T-helper 17 cell (primary cell): ENCODE measurements at places on chromosomes 16 and 17.

GRCh38 chr16:72277749-72278148, 105.8 kb upstream of the PMFBP1 start:
- H3K27ac ChIP-seq = no peak overlapping the region
- peaks cover 2% of the 10 kb centered on the region for H3K4me1 ChIP-seq
- no peak overlapping the region for H3K4me3 ChIP-seq
- no peaks in the 10 kb centered on the region for H3K27me3 ChIP-seq
- peaks cover 2% of the 10 kb centered on the region for H3K36me3 ChIP-seq

- no peak overlapping the region for H3K4me3 ChIP-seq
- peaks cover 47% of the 10 kb centered on the region for H3K27me3 ChIP-seq
- no peak for DNase-seq
- H3K36me3 ChIP-seq = peaks cover 2% of the 10 kb centered on the region
- H3K4me1 ChIP-seq = no peaks in the 10 kb centered on the region
Measured at GRCh38 chr17:6092182-6092902, 22.2 kb downstream of the WSCD1 start.

- H3K36me3 ChIP-seq = no peaks in the 10 kb centered on the region
- peak overlapping the region; percentile 9 for H3K4me3 ChIP-seq
- H3K4me1 ChIP-seq = peaks cover 23% of the 10 kb centered on the region
- H3K27me3 ChIP-seq = peaks cover 17% of the 10 kb centered on the region
- no peak overlapping the region for H3K27ac ChIP-seq
Measured at GRCh38 chr17:39618956-39619785, 7.6 kb upstream of the PPP1R1B start.

- no peak for DNase-seq
- peaks cover 24% of the 10 kb centered on the region for H3K27me3 ChIP-seq
- no peak overlapping the region for H3K4me3 ChIP-seq
- peaks cover 9% of the 10 kb centered on the region for H3K4me1 ChIP-seq
Measured at GRCh38 chr16:11291091-11291703, 10.1 kb upstream of the PRM1 start.

DNA sequence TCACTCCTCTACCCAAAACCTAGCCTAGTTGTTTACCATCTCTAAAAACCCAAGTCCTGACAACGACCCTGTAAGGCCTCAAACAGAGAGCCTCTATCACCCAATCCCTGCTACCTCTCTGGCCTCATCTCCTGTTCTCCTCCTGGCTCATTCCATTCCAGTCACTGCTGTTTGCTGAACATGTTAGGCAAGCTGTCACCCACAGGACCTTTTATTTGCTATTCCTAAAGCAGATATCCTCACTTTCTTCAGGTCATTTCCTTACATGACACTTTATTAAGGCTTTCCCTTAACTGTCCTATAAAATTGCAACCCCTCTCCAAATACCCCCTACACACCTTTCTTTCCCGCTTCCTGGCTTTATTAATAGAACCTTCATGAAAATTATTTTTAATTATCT, 85.1 kb downstream of the KANSL1 start:
- peak overlapping the region; percentile 56 for H3K27ac ChIP-seq
- H3K36me3 ChIP-seq = no peaks in the 10 kb centered on the region
- H3K27me3 ChIP-seq = no peaks in the 10 kb centered on the region
- no peak for DNase-seq
- peaks cover 79% of the 10 kb centered on the region for H3K4me1 ChIP-seq
- H3K4me3 ChIP-seq = peak overlapping the region; percentile 22

- DNase-seq = no peak
- no peak overlapping the region for H3K4me3 ChIP-seq
- H3K27ac ChIP-seq = no peak overlapping the region
- H3K27me3 ChIP-seq = no peaks in the 10 kb centered on the region
- H3K36me3 ChIP-seq = peaks cover 5% of the 10 kb centered on the region
Measured at GRCh38 chr16:85670840-85671239, 17.9 kb downstream of the GINS2 start.

GRCh38 chr17:29766796-29767327, 144.2 kb upstream of the CORO6 start:
- H3K4me1 ChIP-seq = peaks cover 3% of the 10 kb centered on the region
- no peaks in the 10 kb centered on the region for H3K27me3 ChIP-seq
- H3K27ac ChIP-seq = no peak overlapping the region
- no peak overlapping the region for H3K4me3 ChIP-seq
- peaks cover 4% of the 10 kb centered on the region for H3K36me3 ChIP-seq

- H3K27me3 ChIP-seq = peaks cover 41% of the 10 kb centered on the region
- peak overlapping the region; percentile 85 for H3K4me3 ChIP-seq
- H3K27ac ChIP-seq = peak overlapping the region; percentile 83
Measured at GRCh38 chr17:69581061-69581961, 166.8 kb downstream of the MAP2K6 start.

- peak overlapping the region; percentile 100 for H3K4me3 ChIP-seq
- peaks cover 8% of the 10 kb centered on the region for H3K36me3 ChIP-seq
- no peak for DNase-seq
- H3K27ac ChIP-seq = peak overlapping the region; percentile 99
Measured at GRCh38 chr16:69338557-69339288, 641 bp downstream of the COG8 start.

DNA sequence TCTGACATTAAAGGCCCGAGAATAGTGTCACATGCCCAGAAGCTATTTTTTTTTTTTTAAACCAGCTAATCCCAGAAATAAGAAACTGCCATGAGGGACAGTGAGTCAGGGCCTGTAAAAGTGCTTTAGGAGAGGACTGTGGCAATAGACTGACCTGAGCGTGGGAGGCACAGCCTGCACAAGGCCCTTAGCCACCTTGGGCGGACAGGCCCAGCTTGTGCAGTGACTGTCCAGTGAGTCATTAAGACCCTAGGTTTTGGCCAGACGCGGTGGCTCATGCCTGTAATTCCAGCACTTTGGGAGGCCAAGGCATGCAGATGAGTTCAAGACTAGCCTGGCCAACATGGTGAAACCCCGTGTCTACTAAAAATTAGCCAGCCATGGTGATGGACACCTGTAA, 343.0 kb upstream of the ZFHX3 start:
- H3K27me3 ChIP-seq = no peaks in the 10 kb centered on the region
- no peaks in the 10 kb centered on the region for H3K36me3 ChIP-seq
- no peak overlapping the region for H3K4me3 ChIP-seq
- no peak for DNase-seq

DNA sequence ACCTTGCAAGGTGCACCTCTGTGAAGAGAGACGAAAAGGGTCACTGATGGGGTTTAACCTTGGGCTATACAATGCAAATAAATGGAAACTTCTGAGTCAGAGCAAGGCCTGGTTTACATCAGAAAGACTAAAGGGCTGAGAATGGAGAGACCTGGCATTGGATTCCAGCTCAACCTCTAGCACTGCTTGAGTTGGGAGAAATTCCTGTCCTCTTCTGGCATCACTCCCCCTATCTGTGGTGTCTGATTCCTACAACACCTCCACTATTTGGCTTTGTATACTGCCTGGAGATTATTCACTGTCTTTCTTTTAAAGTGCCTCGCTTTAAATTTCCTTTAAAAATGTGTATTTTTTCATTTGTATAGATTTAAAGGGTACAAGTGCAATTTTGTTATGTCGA, 68.8 kb downstream of the GPR139 start:
- no peak overlapping the region for H3K4me3 ChIP-seq
- no peaks in the 10 kb centered on the region for H3K27me3 ChIP-seq
- no peaks in the 10 kb centered on the region for H3K36me3 ChIP-seq
- no peaks in the 10 kb centered on the region for H3K4me1 ChIP-seq

DNA sequence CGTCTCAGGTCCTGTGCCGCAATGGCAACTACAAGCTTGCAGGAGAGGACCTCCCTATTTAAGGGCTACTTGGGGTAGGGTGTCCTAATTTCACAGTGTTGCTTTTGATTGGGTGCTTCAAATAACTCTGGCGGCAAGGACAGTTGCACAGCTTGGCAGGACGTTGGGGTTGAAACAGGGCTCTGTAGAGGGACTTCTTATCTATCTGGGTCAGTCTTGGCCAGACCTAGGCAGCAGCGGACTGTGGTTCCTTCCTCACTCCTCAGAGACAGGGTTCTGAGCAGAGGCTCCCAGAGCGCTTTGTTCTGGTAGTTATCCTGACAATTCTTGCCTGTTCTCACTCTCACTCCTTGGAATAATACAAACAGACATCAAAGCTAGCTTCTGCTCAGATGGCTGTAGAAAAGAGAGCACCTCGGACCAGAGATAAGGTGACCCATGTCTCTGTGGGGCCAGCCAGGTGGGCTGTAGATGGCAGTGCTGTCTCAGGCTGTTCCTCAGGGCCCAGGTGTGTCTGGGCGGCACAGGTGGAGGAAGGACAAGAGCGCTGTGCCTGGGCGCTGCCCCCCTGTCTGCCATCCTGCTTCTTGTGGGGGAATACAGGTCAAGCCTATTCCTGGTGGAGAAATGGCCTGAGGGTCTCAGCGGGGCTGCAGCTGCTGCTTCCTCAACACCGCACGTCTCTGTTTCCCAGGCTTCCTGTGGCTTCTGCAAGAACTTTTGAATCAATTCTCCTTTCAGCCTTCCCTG, 61.0 kb downstream of the PLD6 start:
- DNase-seq = no peak
- no peak overlapping the region for H3K4me3 ChIP-seq
- H3K27me3 ChIP-seq = no peaks in the 10 kb centered on the region
- peaks cover 9% of the 10 kb centered on the region for H3K36me3 ChIP-seq
- peak overlapping the region; percentile 6 for H3K27ac ChIP-seq

DNA sequence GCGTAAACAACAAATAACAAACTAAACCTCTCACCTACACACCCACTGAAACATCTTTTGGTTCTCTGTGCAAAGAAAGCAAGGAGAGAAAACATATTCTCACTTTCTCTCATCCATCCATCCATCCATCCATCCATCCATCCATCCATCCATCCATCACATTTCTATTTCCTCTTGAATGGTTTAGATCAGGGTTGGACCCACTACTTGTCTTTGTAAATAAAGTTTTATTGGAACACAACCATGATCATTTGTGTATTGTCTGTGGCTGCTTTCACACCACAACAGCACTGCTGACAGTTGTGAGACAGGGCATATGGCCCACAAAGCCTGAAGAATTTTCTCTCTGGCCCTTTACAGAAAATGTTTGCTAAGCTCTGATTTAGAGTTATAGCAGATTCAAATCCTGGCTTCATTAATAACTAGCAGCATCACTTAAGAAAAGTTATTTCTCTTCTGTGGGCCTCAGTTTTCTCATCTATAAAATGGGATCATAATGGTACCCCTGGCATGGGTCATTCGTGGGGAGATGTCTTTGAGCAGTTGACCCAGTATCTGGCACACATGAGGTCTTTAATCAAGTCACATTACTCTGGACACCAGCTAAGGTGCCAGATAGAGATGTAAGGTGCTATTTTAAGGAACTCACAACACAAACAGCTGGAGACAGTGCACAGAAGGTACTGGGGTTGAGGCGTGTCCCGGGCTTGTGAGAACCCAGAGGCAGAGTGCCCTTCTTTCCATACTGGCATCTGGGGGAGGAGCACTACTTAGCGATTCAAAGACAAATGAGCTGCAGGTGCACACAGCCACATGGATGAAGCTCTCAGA, 146.3 kb downstream of the CMIP start:
- no peak overlapping the region for H3K4me3 ChIP-seq
- DNase-seq = no peak
- H3K4me1 ChIP-seq = peaks cover 26% of the 10 kb centered on the region
- H3K27me3 ChIP-seq = no peaks in the 10 kb centered on the region
- peak overlapping the region; percentile 53 for H3K27ac ChIP-seq

- peaks cover 2% of the 10 kb centered on the region for H3K36me3 ChIP-seq
- H3K27ac ChIP-seq = no peak overlapping the region
- no peaks in the 10 kb centered on the region for H3K27me3 ChIP-seq
- no peak overlapping the region for H3K4me3 ChIP-seq
Measured at GRCh38 chr16:58409316-58409973, 17.2 kb downstream of the GINS3 start.

DNA sequence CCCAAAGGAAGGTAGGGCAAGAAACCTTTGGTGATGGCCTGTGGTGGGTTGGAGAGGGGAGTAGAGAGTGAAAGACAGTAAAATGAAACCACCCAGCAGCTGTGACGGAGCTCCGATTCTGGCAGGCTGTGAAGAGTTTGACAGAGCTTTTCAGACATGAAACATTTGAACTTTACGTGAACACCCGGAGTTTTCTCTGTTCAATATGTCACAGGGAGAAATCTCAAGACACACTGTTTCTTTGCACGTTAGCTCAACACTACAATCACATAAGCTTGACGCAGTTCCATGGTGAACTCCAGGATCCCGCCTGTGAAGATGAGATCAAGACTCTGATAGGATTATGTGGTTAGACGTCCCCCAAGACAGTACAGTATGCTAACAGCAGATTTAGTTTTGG, 79.6 kb upstream of the CDH11 start:
- no peaks in the 10 kb centered on the region for H3K36me3 ChIP-seq
- no peaks in the 10 kb centered on the region for H3K27me3 ChIP-seq
- DNase-seq = no peak

DNA sequence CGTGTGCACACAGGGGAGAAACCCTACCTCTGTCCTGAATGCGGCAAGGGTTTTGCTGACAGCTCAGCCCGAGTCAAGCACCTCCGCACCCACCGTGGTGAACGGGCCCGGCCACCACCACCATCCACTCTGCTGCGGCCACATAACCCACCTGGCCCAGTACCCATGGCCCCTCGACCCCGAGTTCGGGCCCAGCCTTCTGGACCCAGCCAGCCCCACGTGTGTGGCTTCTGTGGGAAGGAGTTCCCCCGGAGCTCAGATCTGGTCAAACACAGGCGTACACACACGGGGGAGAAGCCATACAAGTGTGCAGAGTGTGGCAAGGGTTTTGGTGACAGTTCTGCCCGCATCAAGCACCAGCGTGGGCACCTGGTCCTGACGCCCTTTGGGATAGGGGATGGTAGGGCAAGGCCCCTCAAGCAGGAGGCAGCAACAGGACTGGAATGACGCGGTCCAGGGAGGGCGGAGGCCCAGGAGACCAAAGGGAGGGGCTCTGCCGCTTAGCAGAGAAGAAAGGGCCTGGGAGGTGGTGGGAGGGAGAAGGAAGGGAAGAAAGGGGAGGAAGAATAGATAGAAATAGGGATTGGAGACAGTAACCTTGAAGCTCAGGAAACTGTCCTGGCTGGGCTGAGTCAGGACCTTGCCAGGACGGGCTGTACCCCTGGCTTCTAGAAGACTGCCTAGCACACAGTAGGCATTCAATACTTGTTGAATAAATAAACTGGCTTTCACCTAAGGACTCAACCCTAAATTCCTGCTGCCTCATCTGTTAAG, 3.6 kb downstream of the ZNF48 start:
- H3K27ac ChIP-seq = peak overlapping the region; percentile 93
- H3K4me3 ChIP-seq = peak overlapping the region; percentile 90
